ENCODE measurements at places on chromosomes 4 and X. TPM values are rescaled to one million over a fixed set of nuclear protein-coding genes. Genes with fewer than 3 reads are reported as not detected.
A peak's percentile ranks its signal among the peaks of the same experiment; 100 is the strongest.

GRCh38 chrX:130086447-130087206 is 23.7 kb downstream of the ELF4 start:
- DNase-seq = peak; percentile 91

- no peak for DNase-seq
These were observed 43.1 kb upstream of the ZCCHC12 start for GRCh38 chrX:118780509-118780908.

DNA sequence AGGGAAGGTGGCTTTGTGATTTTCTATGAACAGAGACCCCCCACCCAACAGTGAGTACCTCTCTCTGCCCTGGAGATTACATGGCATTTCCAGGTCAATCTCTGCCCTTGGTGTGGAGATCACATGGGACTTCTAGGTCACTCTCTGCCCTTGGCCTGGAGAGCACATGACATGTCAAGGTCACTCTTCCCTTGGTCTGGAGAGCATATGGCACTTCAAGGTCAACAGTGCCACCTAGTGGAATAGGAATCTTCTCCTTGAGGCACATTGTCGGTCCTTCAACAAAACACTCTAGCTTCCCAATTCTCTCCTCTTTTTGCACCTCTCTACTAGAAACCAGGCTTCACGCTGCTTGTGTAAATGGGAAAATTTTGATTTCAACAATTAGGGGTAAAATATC is 66.2 kb upstream of the TACR3 start:
- no peak for DNase-seq

DNA sequence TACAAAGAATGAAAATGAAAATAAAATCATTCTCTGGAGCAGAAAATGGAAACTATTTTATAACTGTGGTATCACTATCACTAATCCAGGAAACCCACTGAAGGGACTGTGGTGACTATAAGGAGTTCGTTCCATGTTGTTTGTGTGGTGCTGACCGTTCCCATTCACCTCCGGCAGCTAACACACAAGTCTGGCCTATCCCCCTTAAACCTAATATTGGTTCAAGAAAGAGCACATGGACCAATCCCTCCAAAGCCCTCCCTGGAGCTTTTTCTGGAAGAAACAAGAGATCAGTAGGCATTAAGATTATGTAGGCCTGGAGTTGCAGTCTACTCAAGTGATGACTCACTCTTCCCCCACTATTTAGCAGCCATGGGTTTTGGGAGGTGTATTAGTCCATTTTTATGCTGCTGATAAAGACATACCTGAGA is 25.9 kb upstream of the FAM241A start:
- peak; percentile 58 for DNase-seq

Gene ADAMTS3
- not detected for total RNA-seq

Gene GYPE
- 1.8 TPM for total RNA-seq

Gene MAGEB2
- not detected for total RNA-seq

All from activated CD8-positive, alpha-beta memory T cell treated with anti-CD3 and anti-CD28 coated beads, Interleukin-2, amount 10 ng/mL, durations not matched to agents 7 days and 5 days (primary cell).